Activated CD4-positive, alpha-beta T cell treated with anti-CD3 and anti-CD28 coated beads, Interleukin-2, amount 10 ng/mL, durations not matched to agents 7 days and 5 days (primary cell): ENCODE measurements at places on chromosomes 7 and 10.

GRCh38 chr7:4799508-4800268 is 24.3 kb downstream of the AP5Z1 start:
- DNase-seq, result no peak

DNA sequence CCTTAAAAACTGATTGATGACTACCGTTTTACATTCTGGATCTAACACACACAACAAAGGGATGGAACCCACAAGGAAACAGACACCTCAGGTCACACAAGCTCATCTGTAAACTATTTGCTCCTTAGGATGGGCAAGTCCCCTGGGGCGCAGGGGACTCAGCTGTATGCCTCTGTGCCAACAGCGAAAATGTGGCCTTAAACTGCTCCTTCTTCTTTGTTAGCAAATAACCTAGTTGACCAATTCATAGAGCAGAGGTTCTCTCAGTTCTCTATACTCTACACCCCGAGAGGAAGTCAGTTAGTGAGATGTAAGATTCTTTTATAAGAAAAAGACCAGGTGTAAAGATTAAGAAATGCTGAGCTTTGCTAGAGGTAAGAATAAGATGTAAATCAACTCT is 181.9 kb upstream of the PRSS58 start:
- no peak for DNase-seq

DNA sequence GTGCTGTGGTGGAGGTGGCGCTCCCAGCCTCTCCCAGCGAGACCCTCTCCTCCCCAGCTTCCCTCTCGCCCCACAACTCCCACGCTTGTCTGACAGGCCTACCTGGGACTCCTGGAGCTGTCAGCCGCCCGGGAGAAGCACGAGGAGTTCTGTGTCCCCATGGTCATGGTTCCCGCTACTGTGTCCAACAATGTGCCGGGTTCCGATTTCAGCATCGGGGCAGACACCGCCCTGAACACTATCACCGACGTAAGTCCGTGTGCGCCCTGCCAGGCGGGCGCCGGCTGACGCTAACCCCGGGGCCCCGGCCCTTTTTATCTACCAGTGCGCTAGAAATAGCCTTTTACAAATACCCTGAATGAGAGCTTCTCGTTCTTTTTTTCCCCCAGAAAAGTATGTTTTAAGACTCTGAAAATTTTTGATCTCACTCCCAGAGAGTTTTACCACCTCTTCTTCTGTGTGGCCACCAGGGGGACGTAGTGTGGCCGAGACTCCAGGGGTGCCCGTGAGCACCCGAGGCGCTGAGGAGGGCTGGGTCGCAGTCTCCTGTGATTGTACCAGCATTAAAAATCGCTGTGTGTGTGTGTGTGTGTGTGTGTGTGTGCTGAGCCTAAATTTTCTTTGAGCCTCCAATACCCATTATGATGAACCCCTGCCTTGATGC is 52.6 kb downstream of the PFKP start:
- DNase-seq, result no peak

DNA sequence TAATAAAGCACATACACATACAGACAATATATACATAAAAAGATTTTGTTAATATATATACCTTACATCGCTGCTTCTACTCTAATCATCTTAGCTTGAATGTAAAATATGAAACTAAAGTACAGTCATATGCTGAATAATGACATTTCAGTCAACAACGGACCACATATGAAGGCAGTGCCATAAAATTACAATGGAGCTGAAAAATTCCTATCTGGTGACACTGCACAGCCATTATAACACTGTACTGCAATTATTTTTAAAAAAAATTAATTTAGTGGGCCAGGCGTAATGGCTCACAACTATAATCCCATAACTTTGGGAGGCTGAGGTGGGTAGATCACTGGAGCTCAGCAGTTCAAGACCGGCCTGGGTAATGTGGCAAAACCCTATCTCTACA is 122.3 kb downstream of the JMJD1C start:
- no peak for DNase-seq

- no peak for DNase-seq
These were observed 9.5 kb upstream of the INTS1 start for GRCh38 chr7:1513657-1514095.

DNA sequence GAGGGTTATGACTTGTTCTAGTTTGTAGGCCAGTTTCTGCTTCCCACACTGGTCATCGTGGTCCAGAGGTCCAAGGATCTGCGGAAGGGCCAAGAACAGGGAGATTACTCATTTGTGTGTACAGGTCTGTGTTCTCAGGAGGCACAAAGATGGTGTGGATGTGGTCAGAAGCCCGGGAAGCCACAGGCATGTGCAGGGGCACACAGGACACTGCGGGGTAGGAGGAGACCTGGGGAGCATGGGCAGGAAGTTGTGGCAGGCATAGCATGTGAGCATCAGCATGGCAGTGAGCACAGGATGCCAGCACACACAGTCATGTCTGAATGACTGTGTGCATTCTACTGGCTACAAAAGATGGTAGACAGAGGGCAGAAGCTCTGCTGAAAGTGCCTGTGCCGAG is 445.8 kb downstream of the PLXNA4 start:
- peak; percentile 24 for DNase-seq

DNA sequence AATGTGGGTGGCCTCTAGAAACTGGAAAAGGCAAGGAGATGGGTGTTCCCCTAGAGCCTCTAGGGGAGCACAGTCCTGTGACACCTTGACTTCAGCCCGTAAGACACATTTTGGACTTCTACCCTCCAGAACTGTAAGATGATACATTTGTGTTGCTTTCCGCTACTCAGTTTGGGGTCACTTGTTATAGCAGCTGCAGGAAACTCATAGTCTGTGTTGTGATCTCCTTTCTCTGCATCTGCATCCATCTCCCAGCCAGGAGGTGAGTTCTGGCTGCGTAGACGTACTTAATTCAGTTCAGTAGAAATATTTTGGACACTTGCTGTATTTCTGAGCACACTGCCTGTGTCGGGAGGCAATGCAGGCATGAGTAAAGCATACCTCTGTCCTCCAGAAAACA is 29.3 kb upstream of the DMBT1 start:
- no peak for DNase-seq

DNA sequence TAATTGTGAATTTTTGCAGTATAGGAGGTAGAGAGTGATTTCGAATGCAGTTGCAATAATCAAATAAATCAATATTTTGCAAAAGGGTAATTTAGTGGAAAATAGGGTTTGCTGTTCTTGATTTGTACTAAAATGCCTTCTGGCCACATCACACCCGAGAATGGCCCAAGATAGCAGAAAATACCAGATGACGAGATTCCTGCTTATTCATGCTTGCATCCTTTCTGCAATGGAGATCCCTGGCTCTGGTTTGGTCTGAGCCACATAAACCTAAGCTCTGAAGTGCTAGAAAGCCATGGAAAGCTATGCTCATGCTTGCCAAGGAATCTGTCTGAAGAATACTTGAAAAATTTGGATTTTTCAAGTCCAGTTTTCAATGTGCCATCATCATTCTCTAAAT is 634.2 kb upstream of the COBL start:
- DNase-seq, result no peak

GRCh38 chr7:1761097-1761496 is 91.0 kb downstream of the ELFN1 start:
- DNase-seq, result no peak

DNA sequence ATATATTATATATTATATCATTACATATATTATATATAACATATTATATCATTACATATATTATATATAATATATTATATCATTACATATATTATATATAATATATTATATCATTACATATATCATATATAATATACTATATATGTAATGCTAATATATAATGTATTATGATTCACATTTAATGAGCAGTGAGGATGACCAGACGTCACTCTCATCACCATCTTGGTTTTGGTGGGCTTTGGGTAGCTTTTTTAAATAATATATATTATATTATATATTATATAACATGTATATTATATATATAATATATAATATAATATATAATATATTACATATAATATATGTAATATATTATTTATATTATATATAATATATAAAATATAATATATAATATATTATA is 1189.4 kb upstream of the AUTS2 start:
- no peak for DNase-seq

DNA sequence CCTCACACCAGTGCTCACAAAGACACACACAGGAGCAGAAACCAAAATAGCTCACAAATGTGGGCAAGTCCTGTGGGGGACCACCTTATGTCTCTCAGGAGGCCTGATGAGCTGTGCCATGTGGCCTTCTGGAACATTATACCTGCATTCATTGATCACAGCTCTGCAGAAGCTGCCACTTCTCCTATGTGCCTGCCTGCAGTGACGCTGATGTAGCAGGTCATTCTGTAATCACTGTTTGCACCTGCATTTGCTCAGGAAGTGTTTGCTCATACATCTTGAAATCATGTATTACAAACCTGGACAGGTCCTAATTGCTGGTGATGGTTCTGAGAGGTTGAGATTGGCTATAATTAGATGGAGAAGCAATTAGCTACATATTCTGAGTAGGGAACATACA is 310.2 kb downstream of the AUTS2 start:
- DNase-seq, result no peak

- no peak for DNase-seq
These were observed 32.8 kb upstream of the DLG5 start for GRCh38 chr10:77959384-77959783.

DNA sequence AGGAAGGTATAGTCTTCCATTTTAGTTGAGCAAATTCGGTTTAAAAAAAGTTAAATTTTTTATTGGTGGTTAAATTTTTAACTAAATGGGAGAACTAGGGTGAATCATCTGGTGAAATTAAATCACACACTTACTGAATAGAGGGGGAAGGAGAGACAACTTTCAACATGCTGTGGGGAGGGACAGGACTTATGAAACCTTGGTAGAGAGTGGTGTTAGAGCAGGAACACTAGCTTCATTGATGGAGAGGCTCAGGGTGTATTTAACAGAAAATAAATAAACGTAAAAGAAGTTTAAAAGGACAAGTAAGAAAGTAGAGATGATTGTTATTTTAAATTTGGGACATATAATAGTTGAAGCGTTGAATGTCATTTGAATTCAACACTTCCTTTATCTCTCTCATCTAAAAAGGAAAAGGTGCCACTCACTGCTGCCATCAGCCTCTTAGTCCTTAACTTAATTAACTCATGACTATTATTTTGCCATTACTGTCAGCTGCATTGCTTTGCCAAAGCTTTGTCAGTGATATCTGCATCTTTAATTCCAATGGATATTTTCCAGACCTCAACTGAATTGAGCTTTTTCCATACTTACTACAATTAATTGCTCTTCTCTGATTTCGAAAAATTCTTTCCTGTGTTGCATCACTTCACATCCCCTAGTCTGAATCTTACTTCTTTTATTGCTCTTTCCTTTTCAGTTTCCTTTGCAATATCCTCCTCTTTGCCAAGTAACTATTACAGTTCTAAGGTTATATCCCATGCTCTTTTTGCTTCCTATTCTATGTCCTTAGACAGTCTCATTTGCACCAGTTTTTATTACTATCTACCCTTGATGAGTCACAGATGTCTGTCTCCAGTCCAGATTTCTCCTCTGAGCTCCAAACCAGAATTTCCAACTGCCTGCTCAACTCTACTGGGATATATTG is 71.7 kb downstream of the GNAT3 start:
- no peak for DNase-seq

DNA sequence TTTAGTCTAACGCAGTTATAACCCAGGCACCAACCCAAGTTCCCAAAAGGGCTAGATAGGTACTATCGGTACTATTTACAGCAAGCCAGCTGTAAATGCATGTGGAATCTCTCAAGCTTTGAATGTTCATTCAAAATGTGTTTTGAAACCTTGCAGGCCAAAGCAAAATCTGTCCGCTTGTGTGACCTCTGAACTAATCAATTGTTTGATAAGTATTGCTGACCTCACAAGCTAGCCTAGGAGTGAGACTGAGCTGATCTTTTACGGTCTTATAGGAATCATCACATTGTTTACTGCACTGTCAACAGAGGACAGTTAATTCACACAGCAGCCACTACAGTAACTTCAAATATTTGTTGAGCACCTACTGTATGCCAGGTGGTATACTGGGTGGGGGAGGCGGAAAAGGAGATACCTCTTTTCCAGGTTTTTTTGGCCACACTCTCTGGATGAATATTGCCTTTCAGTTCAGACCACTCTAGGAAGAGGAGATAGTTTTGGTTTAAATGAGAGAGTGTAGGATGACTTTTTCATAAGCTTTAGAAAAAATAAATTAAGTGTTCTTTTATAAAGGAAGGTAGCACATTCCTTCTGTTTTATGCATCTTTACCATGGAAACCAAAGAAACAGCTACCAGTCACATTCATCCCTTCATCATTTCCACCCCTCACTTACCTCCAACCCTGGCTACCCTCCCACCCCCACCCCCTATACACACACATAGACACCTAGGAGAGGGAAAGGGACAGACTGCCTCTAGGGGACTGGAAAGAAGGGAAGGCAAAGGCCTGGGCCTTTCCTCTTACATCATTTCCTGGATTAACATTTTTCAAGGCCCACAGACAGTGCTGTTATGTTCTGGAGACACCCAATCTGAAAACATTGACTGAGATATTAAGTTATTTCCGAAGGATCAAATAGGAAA is 2.4 kb downstream of the PAPSS2 start:
- DNase-seq, result no peak

GRCh38 chr7:97865104-97865503 is 7.1 kb downstream of the ASNS start:
- no peak for DNase-seq

- no peak for DNase-seq
These were observed 89.2 kb upstream of the MKLN1 start for GRCh38 chr7:131238347-131238931.

- no peak for DNase-seq
These were observed 5.5 kb downstream of the HOXA4 start for GRCh38 chr7:27124902-27125689.

DNA sequence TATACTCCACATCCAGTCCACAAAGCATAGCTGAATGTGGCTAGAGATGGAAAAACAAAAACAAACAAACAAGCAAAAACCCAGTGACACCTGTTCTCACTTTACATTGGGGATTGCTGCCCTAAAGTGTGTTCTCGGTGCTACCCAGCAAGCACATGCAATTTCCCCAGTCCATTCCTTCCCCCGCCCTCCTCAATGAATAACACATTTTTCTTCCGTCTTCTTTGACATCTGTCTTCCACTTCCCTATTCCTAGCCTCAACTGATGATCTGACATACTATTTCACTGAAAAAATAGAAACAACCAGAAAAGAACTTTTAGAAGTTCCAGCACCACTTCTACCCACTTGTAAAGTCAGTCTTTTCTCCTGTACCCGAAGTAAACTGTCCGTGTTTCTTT is 147.1 kb downstream of the MALRD1 start:
- DNase-seq, result no peak

GRCh38 chr7:150401861-150402631 is 22.9 kb downstream of the ZNF775 start:
- DNase-seq, result no peak

DNA sequence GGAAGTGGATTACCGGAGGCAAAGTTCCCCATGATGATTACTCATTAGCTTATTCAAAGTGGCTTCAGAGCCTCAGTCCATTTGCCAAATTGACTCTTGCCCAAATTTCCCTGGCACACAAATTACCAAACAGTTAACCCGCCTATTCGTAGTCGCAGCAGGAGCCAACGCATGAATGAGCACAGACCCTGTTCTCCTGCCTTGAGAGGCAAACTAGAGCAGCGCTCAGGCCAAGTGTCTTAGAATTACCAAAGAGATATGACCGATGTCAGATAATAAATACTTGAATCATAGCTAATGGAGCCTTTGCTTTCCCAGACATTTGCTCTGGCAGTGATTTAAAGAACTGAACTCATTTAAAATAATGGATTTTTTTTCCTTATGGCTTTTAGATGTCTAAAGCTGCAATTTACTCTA is 64.9 kb downstream of the CTTNBP2 start:
- no peak for DNase-seq

GRCh38 chr10:58318346-58318745 is 16.5 kb upstream of the UBE2D1 start:
- no peak for DNase-seq
